Hippocampal formation (tissue), 2 donors: ENCODE measurements at places on chromosomes 1 and 21.

DNA sequence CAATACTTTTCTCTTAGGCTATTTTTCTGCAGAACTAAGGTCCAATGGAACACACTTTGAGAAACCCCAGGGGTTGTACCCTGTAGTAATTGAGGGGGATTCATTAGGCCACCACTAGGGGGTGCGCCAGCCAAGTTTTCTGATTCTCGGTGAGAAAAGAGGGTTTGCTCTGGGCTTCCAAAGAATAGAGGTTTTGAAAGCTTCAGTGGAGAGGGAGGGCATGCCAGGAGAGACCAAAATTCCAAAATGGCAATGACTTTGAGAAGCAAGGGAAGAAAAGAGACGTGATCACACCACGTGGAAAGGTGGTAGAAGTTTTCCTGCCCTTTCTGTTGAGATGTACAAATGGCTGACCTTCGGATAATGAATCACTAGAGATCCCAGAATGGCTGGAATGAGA, 323.3 kb downstream of the RPS6KC1 start:
- DNase-seq = peak; percentile 49

DNA sequence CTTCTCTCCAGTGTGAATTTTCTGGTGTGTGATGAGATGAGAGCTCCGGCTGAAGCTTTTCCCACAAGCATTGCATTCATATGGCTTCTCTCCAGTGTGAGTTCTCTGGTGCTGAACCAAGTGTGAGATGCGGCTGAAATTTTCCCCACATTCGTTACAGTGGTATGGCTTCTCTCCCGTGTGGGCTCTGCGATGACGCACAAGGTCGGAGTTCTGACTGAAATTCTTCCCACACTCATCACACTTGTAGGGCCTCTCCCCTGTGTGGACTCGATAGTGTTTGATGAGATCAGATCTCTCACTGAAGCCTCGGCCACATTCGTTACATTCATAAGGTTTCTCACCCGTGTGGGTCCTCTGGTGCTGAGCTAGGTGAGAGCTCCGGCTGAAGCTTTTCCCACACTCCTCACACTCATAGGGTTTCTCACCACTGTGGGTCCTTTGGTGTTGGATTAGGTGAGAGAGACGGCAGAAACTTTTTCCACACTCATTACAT, 7.4 kb downstream of the ZNF436 start:
- DNase-seq = no peak

- DNase-seq = no peak
These were observed 6.5 kb downstream of the NBL1 start for GRCh38 chr1:19650416-19651140.

- no peak for DNase-seq
These were observed 6.5 kb downstream of the CAPN9 start for GRCh38 chr1:230753586-230754251.

GRCh38 chr1:225603538-225604354, 49.2 kb downstream of the ENAH start:
- no peak for DNase-seq

DNA sequence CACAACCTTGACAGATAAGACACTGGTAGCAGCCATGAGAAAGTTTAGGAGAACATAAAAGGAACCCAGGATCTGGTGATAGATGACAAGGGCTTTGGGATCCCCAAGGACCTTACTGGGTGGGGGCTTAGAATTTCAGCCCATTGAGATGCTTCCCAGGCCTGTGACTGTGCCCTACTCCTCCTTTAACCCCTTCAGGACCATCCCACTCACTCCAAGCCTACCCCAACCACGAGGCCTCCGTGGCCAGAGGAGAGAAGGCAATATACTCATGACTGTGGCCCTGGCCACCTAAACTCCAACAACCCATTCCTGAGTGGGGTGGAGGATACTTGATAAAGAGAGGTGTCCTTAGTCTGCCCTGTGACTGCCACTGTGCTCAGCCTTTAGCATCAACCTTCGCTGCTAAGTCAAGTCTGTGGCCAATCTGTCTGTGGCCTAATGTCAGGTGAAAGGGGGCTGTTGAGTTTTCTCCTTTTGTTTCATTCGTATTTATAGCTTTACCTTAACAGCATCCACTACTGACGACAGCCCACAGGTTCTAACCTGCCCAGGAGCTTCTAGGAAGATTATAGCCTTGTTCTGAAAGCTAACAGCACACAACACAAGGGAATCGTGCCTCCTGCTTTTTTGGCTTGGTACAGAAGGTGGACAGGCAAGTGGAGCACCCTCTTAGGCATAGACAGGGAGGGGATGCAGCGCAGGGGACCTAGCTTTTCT, 16.9 kb upstream of the BCAR3 start:
- DNase-seq = no peak

GRCh38 chr1:115461526-115461925, 123.5 kb upstream of the NGF start:
- DNase-seq = no peak

DNA sequence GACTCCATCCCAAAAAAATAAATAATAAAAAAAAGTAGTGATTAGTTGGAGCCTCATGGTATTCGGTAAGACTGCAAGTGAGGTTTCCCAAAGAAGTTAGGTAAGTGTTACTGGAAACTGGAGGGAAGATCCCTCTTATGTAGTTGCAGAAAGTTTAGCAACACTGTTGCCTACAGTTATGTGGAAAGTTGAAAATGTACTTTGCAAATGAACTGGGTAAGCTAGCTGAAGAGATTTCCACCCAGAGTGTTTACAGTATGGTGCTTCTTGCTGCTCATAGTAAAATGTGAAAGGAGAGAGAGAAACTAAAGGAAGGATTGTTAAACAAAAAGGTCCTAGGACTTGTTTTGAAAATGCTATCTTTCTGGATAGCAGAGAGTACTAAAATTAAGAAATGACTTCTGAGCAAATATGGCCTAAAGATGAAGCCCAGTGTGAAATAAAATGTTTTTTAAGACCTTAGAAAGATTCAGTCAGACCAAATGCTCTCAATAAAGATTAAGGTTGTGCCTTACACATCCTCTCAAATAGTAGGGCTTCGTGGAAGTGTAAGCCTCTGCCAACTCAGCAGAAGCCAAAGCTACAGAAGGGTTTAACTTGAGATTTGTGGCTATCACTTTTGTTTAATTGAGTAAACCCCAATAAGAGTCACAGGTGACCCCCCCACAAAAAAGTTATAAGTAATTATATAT, 31.5 kb downstream of the RPS6KC1 start:
- no peak for DNase-seq

DNA sequence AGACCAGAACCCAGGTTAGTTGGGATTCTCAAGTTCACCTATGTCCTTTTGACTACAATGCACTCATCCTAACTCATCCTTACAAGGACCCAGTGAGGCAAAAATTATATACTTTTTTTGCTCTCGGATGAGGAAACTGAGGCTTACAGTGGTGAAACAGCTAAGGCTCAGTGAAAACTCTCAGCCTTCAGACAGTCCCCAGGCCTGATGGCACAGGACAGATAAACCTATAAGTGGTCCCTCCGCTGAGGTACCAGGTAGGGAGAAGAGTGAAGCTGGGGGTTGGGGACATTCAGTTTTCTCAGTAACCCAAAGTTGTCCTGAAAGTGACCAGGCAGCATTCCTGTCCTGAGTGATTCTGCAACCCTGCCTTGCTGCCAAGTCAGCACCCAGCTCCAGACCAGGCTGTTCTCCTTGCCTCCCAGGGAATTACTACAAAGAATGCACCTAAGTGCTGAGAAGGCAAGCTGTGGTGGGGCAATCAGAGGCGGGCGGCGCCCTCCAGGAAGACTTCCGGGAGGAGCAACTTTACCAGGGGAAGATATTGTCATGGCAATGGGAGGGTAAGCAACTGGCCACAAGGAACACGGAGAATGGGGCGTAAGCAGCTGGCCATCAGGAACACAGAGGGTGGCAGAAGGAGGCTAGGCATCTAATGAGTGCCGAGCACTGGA, 4.6 kb downstream of the TENT5B start:
- DNase-seq = no peak

- DNase-seq = no peak
These were observed 18.7 kb upstream of the WARS2 start for GRCh38 chr1:119159111-119159510.

- no peak for DNase-seq
These were observed 47.3 kb upstream of the COL18A1 start for GRCh38 chr21:45357436-45358260.
